ENCODE measurements at places on chromosomes 6 and 20.

DNA sequence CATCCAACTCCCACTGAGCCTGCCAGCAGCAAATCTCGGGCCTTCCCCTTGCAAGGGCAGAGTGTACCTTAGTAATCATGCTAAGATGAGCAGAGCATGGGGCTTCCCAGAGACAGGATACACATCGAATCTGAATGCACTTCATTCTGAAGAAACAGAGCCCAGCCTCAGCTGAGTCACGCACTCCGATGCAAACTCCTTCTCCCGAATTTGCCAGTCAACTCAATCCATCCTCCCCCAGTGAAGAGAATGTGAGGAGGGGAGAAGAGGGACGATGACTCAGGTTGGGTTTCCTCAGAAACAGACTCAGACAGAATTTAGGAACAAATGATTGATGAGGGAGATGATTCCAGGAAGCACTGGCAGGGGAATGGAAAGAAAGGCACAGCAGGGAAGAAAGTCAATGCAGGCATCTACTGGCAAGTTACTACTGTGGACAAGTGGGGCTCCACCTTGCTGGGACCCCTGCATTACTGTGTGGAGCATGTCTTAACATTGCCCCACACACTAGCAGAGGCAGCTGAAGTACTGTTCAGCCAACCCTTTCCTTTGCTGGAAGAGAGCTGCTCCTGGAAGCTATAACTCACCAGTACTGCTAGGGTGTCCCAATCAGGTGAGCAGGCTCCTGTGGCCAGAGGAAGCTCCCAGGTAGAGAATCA lies 251.6 kb downstream of the ADGB start:
- no peak for DNase-seq

DNA sequence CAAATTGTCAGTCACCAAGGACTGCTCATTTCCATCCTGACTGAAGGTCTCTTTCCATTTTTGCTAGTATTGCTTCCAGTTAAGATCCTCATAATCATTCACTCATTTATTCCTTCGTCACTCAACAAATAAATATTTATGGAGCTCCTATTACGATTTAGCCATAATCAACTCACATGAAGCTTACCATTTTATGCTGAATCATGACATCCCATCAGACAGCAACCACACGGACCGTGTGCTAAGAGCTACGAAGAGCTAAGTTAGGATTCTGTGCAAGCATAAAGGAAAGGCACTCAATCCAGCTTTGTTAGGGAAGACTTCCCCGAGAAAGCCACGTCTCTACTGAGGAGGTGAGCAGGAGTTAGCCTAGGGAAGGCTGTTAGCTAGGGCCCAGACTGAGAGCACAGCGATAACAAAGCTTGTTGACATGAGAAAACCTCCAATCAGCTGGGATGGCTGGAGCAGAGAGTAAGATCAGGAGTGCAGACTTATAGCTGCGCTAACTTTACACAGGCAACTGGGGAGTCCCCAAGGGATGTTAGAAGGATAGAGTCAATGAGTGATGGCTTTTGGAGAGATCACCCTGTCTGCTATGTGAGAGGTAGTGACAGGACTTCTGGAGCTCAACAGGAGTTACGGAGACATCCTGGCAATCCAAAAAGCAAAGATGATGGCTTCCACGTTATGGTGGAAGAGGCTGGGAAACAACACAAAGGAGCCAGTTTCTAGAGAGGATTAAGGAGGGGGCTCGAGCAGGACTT lies 2.6 kb upstream of the GID8 start:
- no peak for DNase-seq

DNA sequence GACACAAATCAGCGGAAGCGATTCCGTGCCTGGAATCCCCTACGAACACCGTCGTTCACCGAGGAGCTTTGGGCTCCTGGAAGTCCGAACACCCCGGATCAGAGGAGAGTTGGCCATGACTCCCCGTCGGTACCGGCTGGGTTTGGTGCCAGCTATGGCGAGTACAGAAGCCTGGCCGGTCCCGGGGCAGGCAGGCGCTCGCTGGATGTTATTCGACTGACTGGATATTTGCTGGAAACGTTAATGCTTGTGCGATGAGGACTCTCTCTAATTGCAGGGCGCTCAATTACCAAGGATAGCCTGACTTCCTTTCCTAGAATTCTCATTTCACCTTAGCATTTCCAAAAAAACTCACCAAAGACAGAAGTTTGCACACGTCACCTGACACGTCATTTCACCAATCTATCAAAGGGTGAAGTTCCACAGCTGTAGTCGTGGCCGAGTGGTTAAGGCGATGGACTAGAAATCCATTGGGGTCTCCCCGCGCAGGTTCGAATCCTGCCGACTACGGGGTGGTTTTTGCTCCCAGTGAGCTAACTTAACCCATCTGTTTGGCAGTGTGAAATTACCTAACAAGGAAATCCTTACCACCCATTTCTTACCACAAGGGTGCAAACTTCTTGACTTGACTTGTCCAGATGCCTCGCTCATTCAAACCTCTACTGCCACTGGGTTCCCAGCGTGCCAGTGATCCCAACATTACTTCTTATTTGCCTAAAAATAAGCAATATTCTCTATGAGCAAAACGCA lies 22.7 kb upstream of the ZNF184 start:
- no peak for DNase-seq

GRCh38 chr20:53751620-53752318 lies 158.1 kb upstream of the ZNF217 start:
- DNase-seq = no peak

DNA sequence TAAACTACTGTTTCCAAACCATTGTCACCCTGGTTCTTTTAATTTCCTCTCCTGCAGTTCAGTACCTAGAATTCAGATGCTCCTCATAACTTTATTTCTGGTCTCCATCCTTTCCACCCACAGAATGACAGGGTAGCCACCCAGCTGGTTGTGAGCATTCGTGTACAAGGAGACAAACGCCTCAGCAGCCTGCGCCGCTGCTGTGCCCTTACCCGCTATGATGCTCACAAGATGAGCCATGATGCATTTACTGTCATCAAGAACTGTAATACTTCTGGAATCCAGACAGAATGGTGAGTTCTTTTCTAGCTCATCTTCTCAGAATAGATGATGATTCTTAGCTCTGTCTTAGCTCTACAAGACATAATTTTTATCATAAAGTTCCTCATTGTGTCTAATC lies 18.6 kb downstream of the GTPBP2 start:
- no peak for DNase-seq

DNA sequence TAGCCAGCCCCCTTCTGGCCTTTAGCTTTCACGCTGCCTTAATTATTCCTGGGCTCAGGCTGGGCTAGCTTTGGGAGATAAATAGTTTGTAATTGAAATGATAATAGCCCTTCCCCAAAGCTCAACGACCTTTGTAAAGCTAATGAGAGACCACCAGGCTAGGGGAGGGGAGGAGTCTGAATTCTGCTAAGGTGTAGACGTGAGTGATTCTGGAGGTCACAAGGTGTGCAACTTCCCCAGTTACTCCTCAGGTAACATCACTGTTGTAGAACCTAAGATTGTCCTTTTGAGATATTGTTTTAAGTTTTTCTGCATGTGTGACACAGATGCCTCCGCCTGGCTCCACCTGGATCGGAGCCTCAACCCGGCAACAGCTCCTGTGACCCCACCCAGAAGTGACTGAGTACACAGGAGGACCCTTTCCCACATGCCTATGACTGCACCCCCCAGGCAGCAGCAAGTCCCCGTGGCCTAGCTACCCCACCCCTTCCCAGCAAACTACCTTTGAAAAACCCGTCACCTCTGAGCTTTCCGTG lies 5.8 kb upstream of the GPR31 start:
- DNase-seq = no peak

DNA sequence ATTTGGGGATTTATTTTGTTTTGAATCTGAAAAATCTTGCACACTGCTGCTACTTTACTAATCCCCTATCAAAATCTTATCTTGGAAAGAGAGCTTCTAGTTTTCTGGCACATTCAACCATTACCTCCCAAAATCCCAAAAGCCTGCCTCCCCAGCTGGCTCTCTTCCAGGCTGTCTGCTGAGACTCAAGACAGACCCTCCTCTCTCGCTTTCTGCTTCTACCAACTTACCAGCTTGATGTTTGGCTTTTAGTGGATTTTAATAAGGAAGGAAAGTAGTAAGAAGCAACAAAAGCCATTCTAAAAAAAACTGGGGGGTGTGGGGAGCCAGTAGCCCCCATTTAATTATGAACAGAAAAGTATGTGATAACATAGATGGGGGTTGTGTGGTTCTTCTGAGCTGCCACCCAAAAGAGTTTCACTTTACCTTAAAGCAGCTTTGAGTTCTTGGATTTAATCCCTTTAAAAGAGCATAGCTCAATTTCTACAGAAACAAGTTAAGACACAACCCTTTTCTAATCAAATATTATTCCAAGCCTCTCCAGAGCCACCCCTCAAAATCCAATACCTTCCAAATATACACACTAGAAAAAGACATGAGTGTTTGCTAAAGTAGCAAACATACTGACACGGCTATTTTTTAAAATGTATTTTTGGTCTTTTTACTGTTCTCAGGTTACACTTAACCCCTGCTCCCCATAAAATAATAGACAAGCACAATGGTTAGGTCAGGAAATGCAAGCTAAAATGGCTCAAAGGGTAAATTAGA lies 71.7 kb downstream of the ATP9A start:
- DNase-seq = no peak

- DNase-seq = no peak
Observed at GRCh38 chr6:138005846-138006245, 101.4 kb downstream of the PERP start.

DNA sequence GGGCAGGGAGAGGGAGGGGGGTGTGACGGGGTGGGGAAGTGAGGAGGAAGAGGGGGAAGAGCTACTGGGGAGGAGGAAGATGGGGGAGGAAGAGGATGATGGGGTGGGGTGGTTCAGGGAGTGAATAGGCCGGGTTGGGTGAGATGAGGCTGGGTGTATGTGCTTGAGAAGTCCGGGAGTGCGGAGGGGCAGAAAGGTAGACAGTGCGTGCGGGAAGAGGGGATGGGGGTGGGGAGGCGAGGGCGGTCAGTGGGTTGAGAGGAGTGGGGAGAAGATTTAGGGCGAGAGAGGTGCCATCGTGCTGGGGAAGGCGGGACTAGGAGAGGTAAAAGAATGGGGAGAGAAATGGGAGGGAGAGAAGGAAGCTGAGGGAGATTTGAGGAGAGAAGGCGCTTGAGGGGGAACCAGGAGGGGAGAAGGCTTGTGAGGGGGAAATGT lies 30.9 kb upstream of the NOTCH4 start:
- no peak for DNase-seq

Measured in COR-L47 (cell line).